ENCODE measurements at places on chromosomes 1 and 21.

- H3K36me3 ChIP-seq = peaks cover 44% of the 10 kb centered on the region
- peak overlapping the region; percentile 100 for H3K27ac ChIP-seq
- H3K27me3 ChIP-seq = no peaks in the 10 kb centered on the region
- peak overlapping the region; percentile 95 for H3K4me3 ChIP-seq
These were observed 919 bp downstream of the MCL1 start for GRCh38 chr1:150578272-150579109.

DNA sequence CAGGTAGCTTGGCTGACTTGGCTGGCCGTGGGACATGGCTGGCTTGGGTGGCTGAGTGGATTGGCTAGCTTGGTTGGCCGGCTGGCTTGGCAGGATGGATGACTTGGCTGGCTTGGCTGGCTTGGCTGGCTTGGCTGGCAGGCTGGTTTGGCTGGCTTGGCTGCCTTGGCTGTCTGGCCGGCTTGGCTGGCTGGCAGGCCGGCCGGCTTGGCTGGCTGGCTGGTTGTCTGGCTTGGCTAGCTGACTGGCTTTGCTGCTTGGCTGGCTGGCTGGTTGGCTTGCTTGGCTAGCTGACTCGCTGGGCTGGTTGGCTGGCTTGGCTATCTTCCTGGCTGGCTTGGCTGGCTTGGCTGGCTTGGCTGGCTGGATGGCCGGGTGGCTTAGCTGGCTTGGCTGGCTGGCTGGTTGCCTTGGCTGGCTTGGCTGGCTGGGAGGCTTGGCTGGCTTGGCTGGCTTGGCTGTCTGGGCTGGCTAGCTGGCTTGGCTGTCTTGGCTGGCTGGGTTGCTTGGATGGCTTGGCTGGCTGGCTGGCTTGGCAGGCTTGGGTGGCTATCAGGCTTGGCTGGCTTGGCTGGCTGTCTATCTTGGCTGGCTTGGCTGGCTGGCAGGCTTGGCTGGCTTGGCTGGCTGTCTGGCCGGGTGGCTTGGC, 129.7 kb upstream of the FAM72C start:
- H3K4me1 ChIP-seq = no peaks in the 10 kb centered on the region
- H3K4me3 ChIP-seq = no peak overlapping the region
- H3K36me3 ChIP-seq = no peaks in the 10 kb centered on the region
- no peak overlapping the region for H3K27ac ChIP-seq
- no peaks in the 10 kb centered on the region for H3K27me3 ChIP-seq

DNA sequence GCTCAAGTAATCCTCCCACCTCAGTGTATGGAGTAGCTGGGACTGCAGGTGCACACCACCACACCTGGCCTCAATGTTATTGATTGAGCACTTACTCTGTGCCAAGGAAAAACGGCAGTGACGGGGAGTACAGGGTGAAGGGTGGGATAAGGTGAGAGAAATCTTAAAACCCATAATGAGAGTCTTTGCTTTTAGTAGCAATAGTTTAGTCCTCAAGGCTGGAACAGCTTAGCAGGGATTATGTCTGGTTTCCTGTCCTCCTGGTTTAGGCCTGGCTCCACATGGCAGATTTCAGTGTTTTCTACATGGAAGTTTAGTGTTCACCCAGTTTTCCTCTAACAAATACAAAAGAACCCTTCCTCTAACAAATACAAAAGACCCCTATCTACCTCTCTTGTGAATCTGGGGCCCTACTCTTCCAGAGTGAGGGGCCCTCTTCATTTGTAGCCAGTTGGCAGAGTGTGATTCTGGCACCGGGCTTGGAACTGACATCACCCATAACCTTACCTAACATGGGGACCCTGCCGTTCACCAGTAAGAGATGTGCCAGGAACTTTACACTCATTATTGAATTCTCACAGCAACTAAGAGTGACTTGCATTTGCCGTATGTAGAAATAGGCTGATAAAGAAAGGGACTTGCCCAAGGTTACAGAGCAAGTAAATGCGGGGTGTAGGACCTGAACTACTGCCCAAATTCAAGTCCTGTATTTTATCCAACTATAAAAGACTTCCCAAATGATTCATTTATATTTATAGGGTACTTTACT, 6.9 kb downstream of the ZNF691 start:
- H3K27ac ChIP-seq = peak overlapping the region; percentile 54
- H3K4me3 ChIP-seq = no peak overlapping the region
- no peaks in the 10 kb centered on the region for H3K4me1 ChIP-seq
- peaks cover 52% of the 10 kb centered on the region for H3K36me3 ChIP-seq

DNA sequence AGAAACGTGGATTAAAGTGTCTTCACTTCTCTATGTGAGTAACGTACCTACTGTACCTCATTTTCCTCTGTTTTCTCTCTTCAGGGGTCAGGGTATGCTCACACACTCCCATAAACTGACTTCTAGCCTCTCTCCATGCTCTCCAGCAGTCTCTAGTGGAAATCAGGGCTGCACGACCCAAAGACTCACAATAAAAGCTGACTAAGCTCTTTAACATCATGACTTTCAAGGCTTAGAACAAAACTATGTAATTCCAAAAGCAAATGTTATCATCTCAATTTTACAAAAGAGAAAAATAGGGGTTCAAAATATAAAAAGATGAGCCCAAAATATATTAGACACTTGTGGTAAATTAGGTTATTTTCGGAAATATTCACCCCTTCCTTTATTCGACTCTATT, 62.5 kb upstream of the KRTAP11-1 start:
- no peak for DNase-seq
- peaks cover 2% of the 10 kb centered on the region for H3K27me3 ChIP-seq
- H3K27ac ChIP-seq = no peak overlapping the region
- H3K36me3 ChIP-seq = no peaks in the 10 kb centered on the region

DNA sequence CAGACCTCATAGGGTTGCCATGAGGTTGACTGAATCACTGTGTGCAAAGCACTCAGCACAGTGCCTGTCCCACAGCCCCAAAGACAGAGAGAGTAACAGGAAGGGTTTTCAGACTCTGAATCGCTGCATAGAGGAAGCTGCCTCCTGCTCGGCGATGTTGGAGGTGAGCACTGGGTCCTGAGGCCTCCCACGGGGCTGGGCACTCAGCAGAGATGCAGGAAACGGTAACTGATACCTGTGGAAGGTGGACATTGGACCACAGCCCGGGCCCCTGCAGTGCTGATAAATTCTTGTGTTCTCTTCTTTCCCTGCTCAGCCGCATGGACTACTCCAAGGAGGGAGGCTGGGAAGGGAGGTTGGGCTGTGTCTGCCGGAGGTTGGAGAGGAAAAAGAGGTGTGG, 389.7 kb downstream of the PTPRU start:
- peaks cover 2% of the 10 kb centered on the region for H3K4me1 ChIP-seq
- no peak overlapping the region for H3K27ac ChIP-seq
- peak; percentile 2 for DNase-seq
- no peaks in the 10 kb centered on the region for H3K36me3 ChIP-seq

DNA sequence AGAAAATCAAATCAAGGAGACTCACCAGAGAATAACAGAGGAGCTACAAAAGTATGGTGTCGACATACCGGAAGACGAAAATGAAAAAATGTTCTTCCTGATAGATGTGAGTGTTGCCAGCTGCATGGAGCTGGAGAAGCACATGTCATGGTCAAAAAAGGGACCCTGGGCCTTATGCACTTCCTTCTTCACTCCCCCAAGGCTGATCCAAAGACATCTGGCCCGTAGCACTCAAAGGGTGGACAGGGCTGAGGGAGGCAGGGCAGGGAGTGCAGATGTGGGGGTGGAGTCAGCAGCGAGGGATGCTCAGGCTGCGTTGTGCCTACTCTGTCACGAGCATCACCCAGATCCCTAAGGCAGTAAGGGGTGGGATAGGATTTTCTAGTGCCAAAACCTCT, 19.4 kb downstream of the MX1 start:
- H3K27me3 ChIP-seq = peaks cover 8% of the 10 kb centered on the region
- H3K4me1 ChIP-seq = no peaks in the 10 kb centered on the region
- no peak overlapping the region for H3K4me3 ChIP-seq

DNA sequence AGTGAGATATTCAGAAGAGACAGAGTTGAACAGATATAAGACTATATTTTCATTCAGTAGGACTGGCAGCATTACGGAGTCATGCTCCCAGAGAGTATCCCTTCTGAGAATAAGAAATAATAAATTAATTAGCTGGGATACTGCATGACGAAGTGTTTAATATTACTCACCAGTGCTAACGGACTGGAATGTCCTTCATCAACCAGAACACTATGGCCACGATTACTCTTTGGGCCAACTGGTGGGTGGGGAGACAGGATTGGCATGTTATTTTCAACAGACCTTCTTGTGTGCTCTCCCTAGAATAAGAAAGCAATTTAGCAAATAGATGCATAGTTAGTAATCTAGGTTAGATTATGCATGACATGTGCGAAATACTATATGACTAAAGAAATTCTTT, 32.4 kb downstream of the ERICH3 start:
- no peaks in the 10 kb centered on the region for H3K27me3 ChIP-seq
- no peaks in the 10 kb centered on the region for H3K4me1 ChIP-seq
- no peak overlapping the region for H3K27ac ChIP-seq
- H3K36me3 ChIP-seq = no peaks in the 10 kb centered on the region
- H3K4me3 ChIP-seq = no peak overlapping the region

- H3K27ac ChIP-seq = no peak overlapping the region
- peaks cover 7% of the 10 kb centered on the region for H3K27me3 ChIP-seq
- DNase-seq = no peak
These were observed 80.5 kb downstream of the OMA1 start for GRCh38 chr1:58465825-58466629.

GRCh38 chr1:978835-979743, 2.8 kb downstream of the PERM1 start:
- H3K27me3 ChIP-seq = peaks cover 29% of the 10 kb centered on the region
- peaks cover 2% of the 10 kb centered on the region for H3K4me1 ChIP-seq
- no peak overlapping the region for H3K27ac ChIP-seq
- no peak overlapping the region for H3K4me3 ChIP-seq
- peaks cover 2% of the 10 kb centered on the region for H3K36me3 ChIP-seq
- no peak for DNase-seq

DNA sequence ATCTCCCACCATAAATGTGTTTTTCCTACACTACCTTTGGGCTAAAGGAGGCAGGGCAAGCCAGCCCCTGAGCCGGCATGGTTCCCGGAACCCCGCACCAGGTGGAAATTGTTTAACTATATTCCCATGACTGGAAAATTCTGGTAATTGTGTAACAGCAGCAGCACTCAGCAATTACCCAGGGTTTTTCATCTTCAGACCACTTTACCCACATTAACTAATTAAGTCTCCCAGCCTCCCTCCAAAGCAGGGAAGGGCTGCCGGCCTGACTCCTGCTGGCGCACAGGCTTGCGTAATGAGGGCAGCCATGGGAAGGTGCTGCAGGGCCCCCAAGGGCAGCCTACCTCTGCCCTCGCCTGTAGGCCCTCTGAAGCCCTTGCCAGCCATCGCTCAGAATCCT, 140.7 kb upstream of the VAMP3 start:
- peaks cover 37% of the 10 kb centered on the region for H3K27me3 ChIP-seq
- no peak for DNase-seq

Data from progenitor cell of endocrine pancreas (in vitro differentiated cells).